Activated CD4-positive, alpha-beta T cell treated with anti-CD3 and anti-CD28 coated beads, Interleukin-2, amount 50 U/mL, for 24 hours (primary cell): ENCODE measurements at places on chromosomes 4 and X.

DNA sequence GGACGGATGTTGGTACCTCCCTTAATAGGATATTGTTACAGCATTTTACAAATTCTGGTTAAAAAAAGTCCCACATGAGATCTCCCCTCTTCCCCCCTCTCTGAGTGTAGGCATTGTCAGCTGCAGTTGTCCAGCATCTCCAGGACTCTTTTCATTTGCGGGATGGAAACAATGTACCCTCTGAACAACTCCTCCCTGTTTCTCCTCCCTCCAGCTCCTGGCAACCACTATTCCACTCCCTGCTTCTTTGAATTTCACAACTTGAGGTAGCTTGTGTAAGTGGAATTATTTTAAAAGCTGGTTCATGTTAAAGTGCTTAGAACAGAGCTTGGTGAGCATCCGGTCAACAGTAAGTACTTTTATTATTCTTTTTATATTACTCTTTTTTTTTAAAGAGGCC, 69.8 kb downstream of the TBL1X start:
- no peak for DNase-seq

- DNase-seq: no peak
Measured at GRCh38 chr4:7845493-7846128, 94.0 kb downstream of the AFAP1 start.

DNA sequence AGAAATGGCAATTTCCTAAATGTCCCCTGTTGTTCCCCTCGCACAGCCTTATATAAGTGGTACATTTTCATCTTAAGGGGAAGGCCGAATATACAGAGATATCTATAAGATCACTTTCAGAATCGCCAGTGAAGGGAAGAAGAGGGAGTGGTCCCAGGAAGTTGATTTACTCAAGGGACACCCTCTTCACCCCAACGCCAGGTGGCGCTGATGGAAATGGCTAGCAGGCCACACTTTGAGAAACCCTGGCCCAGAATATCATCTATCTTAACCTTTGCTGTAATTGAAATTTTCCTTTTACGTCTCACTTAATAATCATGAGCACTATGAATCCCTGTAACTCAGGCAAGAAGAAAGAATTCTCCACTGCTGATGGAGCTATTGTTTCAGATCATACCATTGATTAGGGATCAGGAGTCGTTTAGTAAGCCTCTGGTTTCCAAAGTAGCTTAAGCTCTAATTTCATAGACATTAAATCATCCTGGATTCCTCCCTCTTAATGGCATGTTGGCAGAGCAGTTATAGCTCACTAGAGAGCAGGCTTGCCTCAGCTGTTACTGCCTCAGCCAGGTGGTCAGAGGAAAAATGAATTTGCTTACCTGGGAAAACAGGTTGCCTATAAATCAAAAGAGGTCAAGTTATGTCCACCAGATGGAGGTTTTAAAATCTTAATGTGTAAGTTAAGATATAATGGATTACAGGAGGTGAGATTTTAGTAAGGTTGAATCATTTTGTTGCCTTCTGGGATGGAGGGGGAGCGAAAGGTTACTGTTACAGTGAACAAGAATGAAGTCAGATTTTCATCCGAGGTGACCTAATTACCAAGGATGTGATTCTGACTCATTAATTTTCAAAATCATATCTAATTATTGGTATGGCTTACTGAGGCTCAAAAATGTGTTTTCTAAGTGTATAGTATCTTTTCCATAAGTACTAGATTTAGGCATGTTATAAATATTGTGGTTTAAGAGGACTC, 941.2 kb upstream of the TENM3 start:
- no peak for DNase-seq

GRCh38 chr4:171221181-171221580, 592.0 kb upstream of the GALNTL6 start:
- no peak for DNase-seq

- DNase-seq: no peak
Measured at GRCh38 chrX:13099121-13099520, 54.7 kb upstream of the FAM9C start.

- DNase-seq: no peak
Measured at GRCh38 chrX:71212536-71212935, 10.5 kb upstream of the GJB1 start.

DNA sequence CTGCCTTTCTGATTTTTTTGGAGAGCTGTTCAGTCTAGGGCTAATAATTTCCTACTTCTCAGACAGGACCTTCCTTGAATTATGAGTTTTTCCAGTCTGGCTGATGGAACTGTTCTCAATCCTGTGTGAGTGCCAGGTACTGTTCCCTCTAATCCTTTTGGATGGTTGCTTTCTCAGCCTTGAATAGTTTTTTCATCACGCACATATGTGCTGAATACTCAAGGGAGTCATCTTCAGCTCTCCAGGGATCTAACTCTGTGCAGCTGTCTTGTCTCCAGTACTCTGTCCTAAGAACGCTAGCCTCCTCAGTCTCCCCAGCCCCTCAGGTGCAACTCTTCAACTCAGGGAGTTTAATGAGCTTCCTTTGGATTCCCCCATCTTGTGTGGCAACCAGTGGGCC, 93.2 kb downstream of the GASK1B start:
- no peak for DNase-seq

GRCh38 chrX:1589356-1590130, 1.9 kb upstream of the AKAP17A start:
- no peak for DNase-seq
